Renal cortex interstitium (tissue), 15 donors: ENCODE measurements at places on chromosomes 11 and 22. TPM values are rescaled to one million over a fixed set of nuclear protein-coding genes. Genes with fewer than 3 reads are reported as not detected.

DNA sequence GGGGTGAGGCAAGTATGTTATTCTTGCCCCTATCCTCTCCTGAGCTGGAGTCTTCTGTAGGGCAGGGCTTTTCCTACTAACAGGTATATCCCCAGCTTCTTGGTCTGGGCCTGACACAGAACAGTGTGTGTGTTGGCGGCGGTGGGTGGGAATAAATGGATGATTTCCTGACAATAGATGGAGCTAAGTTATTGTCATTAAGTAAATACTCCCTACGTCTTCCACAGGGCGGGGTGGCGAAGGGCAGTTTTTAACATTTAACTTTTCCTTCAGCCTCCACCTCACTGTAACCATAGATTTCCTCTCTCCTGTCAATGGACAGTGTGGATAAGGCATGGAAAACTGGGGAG, 11.7 kb upstream of the SMPD1 start:
- DNase-seq, result no peak

Gene IFT27
- polyA plus RNA-seq, result 56.1 TPM

Gene MAP6
- 5.7 TPM for polyA plus RNA-seq

DNA sequence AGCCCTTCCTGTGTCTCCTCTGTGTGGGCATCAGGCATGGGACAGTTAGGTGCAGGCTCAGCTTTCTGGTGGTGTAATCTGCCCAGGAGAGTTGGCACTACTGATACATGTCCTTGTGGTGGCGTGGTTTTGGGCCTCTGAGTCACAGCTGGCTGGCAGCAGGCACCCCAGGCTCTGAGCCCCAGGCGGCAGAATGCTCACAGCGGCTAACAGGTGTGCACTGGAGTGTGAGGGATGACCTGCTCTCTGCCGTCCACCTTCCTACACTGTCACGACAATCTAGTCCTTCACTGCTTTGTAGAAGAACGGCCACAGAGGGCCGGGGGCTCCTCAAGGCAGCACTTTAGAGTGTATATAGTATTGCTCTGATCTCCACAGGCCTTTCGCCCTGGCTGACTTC, 100.3 kb upstream of the PITPNB start:
- DNase-seq, result no peak
